ENCODE measurements at places on chromosomes 1 and 21.

DNA sequence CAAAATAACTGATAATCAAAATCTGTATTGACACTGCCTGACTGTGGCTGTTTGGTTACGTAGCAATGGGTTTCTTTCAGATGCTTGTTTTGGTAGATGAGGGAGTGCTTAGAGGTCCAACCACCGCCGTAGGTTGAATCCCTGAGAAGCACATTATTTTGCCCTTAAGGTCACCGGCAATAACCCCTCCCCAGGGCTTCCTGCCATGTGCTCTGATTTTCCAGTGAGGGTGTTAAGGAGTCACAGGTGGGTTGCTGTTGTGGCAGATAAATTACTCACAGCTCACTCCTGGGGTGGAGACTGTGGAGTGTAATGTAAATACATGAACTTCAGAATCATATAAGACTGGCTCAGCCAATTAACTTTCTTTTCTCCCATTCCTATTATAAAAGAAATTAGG lies 81.5 kb upstream of the ZP4 start:
- no peak for DNase-seq

- no peak for DNase-seq
These were observed 228.2 kb upstream of the PROX1 start for GRCh38 chr1:213759359-213760181.

DNA sequence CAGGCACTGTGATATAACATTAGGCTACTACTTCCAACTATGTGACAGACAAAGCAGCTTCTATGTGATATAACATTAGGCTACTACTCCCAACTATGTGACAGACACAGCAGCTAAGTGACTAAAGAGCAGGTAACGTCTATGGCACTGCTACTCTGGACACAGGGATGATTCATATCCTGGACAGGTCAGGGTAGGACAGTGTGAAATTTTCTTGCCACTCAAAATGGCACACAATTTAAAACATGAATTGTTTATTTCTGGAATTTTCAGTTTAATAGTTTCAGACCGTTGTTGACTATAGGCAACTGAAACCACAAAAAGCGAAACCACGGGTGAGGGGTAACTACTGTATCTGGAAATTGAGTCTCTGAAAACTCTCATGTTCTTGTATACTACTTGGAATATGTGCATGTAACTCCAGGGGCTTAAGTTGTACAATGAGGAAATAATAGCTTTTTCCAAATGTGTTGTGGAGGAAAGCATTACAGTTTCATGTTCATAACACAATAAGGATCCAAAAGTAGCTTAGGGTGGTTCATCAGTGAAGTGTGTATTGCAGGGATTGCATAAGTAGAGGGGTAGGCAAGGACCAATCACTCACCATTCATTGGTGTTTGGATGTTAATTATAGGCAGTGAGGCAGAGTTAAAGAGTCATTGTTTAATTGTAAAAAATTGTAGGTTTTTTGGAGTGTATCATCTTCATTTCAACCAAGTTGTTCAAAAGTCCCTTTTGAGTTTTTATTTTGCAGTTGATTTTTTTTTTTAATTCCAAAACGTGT lies 5.3 kb downstream of the DTL start:
- DNase-seq: no peak

DNA sequence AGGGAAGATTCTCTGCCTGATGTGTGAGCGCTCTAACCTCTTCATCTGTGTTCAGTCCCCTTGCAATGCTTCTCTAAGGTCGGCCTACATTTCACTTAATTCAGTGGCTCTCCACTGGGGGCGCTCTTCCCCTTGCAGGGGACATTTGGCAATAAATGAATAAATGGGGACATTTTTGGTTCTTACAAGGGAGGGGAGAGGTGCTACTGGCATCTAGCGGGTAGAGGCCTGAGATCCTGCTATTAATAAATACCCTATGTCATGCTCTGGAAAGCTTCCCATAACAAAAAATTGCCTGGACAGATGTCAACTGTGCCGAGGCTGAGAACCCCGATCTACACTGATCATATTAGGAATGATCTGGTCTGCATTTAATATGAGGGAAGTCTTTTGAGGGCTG lies 25.9 kb upstream of the DNAJC11 start:
- DNase-seq: peak; percentile 75

DNA sequence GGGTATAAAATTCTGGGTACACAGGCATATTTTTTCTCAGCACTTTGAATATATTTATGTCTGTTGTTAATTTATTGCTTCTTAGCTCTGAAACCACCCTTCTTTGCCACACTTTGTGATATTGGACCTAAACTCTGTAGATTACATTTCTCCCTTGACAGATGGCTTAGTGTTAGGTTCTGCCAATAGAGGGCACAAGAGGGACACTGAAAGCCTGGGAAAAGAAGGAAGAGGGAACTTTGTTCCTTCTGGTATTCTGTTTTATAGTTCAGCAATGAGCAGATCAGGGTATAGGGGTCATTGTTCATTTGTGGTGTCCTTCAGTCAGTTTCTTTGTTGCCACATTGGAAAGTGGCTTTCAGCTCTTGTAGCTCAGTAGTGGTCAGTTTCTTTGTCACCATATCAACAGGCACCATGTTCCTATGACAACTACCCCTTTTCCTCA lies 423.5 kb upstream of the PROX1 start:
- DNase-seq: no peak

- DNase-seq: no peak
These were observed 73.5 kb downstream of the ATF6 start for GRCh38 chr1:161839591-161839990.

DNA sequence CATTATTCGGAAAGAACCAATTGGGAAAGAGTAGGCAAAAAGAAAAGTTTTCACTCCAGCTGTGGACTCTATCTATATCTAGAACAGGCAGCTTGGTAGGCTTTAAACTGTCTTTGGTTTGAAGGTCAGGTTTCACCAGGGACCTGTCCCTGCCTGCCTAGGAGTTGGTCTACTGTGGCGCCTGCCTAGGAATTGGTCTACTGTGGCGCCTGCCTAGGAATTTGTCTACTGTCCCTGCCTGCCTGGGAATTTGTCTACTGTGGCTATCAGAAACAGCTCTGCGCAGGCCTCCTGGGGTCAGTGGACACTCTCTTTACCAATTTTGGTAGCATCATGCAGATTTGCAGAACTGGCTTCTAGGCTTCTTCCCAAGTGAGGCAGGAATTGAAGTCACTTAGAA lies 13.8 kb downstream of the USP25 start:
- no peak for DNase-seq

GRCh38 chr1:50425376-50426107 lies 2.3 kb upstream of the DMRTA2 start:
- DNase-seq: peak; percentile 57

Data from AG20443 (cell line).